ENCODE measurements at places on chromosomes 12 and 14.
A peak's percentile ranks its signal among the peaks of the same experiment; 100 is the strongest.

DNA sequence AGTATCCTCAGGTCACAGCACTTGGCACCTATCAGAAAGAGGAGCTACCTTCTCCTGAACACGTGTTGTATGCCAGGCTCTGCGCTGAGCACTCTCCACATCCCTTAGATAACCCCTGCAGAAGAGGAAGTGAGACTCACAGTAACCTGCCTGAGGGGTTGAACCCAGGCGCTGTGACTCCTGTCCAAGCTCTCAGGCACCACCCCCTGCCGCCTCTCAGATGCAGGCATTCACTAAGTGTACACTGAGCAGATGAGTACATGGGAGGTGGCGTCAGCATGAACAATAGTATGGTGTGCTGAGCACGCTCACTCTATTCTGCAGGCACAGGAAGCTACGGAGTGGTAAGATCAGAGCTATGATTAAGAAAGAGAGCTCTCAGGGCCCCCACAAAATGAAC lies 21.0 kb upstream of the RIC8B start:
- no peak for DNase-seq

DNA sequence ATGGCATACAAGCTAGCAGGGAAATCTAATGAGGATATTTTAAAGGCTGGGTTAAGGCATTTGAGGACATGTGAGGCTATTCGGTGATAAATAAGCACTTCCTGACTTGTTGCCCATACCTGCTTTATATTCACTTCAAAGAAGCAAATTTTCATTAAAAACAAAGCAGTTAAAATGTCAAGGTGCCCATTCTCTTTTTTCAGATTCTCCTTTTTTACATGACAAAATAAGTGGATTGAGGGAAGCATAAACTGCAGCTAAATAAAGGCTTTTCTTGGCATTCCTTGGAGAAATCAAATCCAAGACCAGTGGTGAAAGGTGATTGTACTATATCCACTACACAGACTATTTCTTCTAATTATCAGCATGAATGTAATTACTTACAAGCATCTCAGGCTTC lies 166.9 kb downstream of the PTCSC3 start:
- DNase-seq, result no peak

- peak; percentile 76 for DNase-seq
Measured at GRCh38 chr14:95953111-95953724, 76.6 kb downstream of the TUNAR start.

GRCh38 chr12:69423037-69423905 lies 46.9 kb upstream of the FRS2 start:
- no peak for DNase-seq

DNA sequence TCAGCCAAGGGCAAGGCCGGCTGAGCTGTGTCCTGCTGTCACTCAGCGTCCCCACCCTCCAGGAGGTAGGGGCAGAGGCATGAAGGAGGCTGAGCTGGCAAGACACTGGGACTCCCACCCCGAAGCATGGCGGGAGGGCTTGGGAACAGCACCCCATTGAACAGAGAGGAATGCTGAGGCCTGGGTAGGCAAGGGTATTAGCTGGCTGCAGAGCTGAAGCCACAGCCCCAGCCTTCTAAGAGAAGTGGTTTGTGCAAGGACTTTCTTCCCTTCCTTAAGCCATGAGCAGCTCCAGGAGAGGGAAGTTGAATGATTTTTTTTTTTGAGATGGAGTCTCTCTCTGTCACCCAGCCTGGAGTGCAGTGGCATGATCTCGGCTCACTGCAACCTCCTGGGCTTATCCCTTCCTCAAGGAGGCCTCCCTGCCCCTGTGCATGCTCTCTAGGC lies 6.6 kb upstream of the CFAP73 start:
- no peak for DNase-seq

- no peak for DNase-seq
Measured at GRCh38 chr14:94342334-94342934, 19.3 kb upstream of the SERPINA6 start.

DNA sequence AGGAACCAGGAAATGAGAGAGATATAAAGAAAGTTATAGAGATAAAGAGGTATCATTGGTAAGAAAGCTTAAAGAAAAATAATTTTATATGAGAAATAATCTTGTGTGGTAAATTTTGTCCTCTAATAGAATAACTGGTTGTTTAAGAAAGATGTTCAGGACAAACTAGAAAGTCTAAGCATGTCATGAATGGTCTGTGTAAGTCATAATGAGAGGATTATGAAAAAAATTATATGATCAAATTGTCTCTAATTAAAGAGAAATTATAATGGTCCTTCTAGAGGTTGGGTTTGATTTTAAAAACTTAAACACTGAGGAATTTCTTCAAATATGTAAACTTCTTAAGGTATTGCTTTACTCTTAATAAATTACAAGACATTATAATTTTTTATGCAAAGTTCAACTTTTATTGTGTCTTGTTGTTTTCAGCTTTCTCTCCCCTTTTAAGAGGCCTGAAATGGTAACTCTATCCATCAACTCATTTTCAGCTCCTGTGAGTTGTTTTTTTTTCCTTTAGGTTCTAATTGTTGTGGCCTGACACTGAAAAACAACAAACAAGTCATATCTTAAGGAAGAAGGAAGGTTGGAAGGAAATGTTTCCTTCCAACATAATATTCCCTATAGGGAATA lies 88.2 kb upstream of the CNOT2 start:
- DNase-seq, result no peak

DNA sequence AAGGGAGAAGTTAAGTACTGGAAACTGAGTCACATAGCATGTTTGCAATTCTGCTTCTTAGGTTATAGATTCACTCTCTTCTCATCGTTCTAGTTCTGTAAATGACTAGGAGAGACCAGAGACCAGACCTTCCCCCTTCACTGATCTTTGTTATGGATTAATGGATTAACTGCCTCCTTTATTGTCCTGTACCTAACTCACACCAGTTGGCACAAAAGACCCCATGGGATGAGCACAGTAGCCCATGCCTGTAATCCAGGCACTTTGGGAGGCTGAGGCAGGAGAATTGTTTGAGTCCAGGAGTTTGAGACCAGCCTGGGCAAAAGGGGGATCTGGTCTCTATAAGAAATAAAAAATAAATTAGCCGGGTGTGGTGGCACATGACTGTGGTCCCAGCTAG lies 20.8 kb downstream of the BCAT1 start:
- no peak for DNase-seq
